IPS DF 6.9 (cell line): ENCODE measurements at places on chromosomes 11 and 22.
A peak's percentile ranks its signal among the peaks of the same experiment; 100 is the strongest.

GRCh38 chr11:24389575-24389974, 107.3 kb upstream of the LUZP2 start:
- H3K4me1 ChIP-seq: no peaks in the 10 kb centered on the region
- no peaks in the 10 kb centered on the region for H3K36me3 ChIP-seq
- H3K27me3 ChIP-seq: no peaks in the 10 kb centered on the region

- no peak overlapping the region for H3K27ac ChIP-seq
- H3K4me1 ChIP-seq: no peaks in the 10 kb centered on the region
- H3K27me3 ChIP-seq: no peaks in the 10 kb centered on the region
Measured at GRCh38 chr11:7936615-7937014, 4.9 kb downstream of the OR10A3 start.

DNA sequence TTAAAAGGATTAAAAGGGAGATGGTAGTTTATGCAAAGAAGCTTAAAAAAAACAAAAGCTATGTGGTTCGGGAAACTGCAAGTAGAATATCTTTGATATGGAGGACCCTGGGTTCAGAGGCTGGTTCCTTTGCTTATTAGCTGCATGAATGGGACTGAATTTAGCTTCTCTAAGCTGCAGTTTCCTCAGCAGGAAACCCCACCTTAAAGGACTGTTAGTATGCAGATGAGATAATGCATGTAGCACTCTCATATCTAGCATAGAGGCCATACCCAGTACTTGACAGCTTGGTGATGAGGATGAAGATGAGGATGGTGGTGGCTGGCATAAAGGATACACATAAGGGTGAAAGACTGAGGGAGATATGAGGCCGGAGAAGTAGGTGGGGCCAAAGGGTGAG, 134.6 kb downstream of the RRAS2 start:
- no peak overlapping the region for H3K4me3 ChIP-seq
- H3K4me1 ChIP-seq: peaks cover 4% of the 10 kb centered on the region; the same call in 1 of the 2 replicates

DNA sequence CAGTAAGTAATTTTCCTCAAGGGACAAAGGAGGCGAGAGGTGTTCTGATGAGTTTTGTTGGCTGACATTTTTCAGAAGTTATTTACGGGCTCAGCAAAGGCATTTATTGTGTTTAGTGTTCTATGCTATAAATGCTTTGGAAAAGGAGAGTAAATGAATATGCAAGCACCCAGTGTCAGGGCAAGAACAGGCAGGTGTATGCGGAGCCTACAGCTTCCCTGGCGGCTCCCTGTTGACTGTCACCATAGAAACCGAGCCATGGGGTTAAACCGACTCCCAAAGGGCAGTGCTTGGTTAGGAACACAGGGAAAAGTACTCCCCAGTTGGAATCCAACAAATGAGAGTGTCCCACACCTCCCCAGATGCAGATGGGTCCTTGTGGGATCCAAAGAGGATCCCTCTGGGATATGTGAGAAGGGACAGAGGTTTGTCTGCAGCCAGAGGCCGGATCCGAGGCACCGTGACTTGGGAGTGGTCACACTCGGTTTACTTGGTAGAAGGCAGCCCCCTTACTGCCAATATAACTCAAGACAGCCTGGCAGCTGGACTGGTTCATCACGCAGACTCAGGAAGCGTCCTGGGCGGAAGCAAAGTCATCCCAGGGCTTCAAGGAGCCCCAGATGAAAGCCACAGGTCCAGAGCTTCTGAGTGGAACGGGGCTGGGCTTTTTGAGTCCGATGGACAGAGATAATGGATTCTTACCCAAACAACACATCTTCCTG, 329.7 kb downstream of the CTTN start:
- H3K4me1 ChIP-seq: no peaks in the 10 kb centered on the region
- H3K36me3 ChIP-seq: no peaks in the 10 kb centered on the region
- H3K27me3 ChIP-seq: no peaks in the 10 kb centered on the region
- H3K27ac ChIP-seq: no peak overlapping the region

DNA sequence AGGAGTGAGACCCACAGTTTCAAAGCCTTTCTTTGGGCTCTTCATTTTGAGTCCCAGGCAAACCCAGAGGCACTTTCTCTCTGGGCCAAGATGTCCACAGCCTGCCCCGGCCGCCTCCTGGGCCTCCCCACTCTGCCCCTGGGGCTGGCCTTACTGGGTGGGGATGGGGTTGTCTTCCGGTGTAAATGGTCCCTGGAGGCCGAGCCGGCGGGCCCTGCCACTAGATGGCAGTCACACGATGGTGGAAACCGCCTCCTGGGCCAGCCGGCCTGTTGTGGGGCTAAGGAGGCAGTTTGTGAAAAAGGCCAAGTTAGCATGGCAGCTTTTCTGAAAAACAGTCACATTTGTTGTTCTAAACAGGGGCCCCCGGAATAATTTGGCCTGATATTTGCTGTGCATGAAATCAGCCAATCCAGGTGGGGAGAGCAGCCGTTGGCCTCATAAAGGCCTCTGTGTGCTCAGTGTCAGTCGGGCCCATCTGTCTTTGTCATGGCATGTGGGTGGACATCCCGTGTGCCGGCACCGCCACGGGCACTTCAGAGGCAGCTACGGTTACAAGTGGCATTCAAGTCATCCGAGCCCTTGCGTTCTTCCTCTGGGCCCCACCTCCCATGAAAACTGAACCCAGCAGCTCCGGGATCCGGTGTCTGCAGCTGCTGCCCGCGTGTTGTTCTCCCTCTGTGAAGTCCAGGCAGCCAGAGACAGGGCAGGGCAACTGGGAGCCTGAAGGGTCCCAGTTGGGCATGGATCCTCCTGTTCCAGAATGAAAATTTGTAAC, 6.5 kb downstream of the MRPL23 start:
- no peak overlapping the region for H3K27ac ChIP-seq
- no peak overlapping the region for H3K4me3 ChIP-seq
- H3K36me3 ChIP-seq: no peaks in the 10 kb centered on the region

DNA sequence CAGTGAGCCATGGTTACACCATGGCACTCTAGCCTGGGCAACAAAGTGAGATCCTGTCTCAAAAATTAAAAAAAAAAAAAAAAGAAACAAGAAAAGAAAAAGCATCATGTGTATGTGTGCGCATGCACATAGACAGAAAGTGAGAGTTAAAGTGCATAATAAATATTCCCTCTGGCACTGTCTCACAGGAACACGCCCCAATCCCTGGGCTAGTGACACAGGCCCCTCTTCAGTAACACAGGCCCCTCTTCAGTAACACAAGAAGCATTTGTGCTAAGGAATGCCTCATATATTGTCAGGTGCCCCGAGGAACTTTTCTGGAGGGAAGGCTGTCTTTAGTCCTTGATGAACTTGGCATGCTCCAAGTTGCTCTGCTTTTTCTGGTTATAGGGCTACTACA, 57.5 kb downstream of the RPL27A start:
- no peak for DNase-seq
- H3K4me1 ChIP-seq: peaks cover 1% of the 10 kb centered on the region; the same call in 1 of the 2 replicates
- H3K4me3 ChIP-seq: no peak overlapping the region
- no peaks in the 10 kb centered on the region for H3K27me3 ChIP-seq

DNA sequence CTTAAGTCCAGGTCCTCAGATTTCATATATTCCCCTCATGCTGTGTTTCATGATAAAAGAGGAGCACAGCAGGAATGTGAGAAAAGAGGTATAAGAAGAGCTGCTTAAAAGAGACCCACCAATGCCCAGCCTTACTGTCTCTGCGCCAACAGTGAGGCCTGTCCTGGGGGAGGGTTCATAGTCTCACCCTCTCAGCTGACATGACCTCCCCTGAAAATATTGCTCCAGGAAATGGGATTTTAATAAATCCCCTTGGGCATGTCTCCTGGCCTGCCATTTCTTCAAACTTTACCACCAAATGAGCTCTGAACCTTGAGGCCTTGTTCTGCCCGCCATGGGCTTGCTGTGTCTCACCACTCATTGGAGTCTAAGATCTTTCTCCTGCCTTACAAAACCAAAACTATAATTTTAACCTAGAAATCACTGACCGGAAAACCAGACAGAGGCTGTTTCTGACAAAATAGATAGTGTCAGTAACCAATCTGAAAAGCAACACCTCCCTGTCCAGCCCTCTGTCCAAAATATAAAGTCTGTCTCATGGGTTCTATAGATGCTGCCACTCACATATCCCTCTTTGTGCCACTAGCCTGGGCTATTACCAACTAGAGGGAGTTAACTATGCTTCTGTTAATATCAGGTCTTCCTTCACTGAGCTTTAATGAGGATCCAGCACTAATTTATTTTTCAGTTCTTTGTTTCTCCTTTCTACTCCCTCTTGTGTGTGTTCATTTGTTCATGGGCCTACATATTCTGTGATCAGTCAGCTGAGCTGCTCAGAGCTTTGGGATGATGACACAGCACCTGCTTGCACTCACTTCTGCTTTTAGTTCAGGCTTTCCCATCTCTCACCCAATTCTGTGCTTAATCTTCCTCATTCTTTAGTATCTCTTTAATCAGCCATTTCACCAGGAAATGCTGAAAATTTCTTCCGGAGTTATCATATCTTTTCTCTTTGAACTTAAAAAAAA, at the start of gene OR2AG2:
Gene OR2AG2, minus strand, starts transcription at position 51 of the 968 bp plus-strand sequence. CDS start 3,019 bp downstream, outside the sequence.
- no peak within 1 kb of the TSS for H3K27ac ChIP-seq
- no peaks in the 10 kb centered on the region for H3K4me1 ChIP-seq
- H3K4me3 ChIP-seq: no peak within 1 kb of the TSS
- no peaks in the 10 kb centered on the region for H3K27me3 ChIP-seq
- DNase-seq: no peak
- H3K36me3 ChIP-seq: no peaks in the 10 kb centered on the region

- peak within 1 kb of the TSS; percentile 24; the same call in 1 of the 2 replicates for H3K4me3 ChIP-seq
- DNase-seq: no peak
- H3K27ac ChIP-seq: no peak within 1 kb of the TSS
- H3K27me3 ChIP-seq: peaks cover 56% of the 10 kb centered on the region
- H3K36me3 ChIP-seq: no peaks in the 10 kb centered on the region
Measured at GRCh38 chr11:118607401-118608359, at the start of gene PHLDB1. Gene PHLDB1, plus strand, starts transcription at chr11:118607615. Its CDS starts 6,222 bp downstream, at chr11:118613837.

DNA sequence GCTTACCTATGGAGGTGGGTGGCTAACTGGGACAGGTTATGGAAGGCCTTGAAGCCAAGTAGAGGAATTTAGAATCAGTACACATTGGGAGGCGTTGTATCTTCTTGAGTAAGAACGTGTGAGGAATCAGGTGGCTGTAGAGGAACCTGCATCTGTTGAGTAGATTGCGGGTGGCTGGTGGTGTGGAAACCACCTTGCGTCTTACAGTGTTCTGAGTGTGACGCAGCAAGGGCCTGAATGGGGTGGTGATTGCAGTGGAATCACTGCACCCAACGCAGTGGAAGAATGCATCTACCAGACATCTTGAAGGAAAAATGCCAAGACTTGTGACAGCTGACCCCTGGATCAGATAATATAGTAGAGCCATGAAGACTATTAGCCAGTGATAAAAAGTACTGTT, 110.8 kb upstream of the NNMT start:
- H3K27ac ChIP-seq: no peak overlapping the region
- DNase-seq: no peak
- no peaks in the 10 kb centered on the region for H3K4me1 ChIP-seq
- no peaks in the 10 kb centered on the region for H3K27me3 ChIP-seq

- H3K4me3 ChIP-seq: peak overlapping the region; percentile 18; the same call in 1 of the 2 replicates
- no peak for DNase-seq
- H3K4me1 ChIP-seq: peaks cover 5% of the 10 kb centered on the region; the same call in 1 of the 2 replicates
Measured at GRCh38 chr11:27720277-27720830, 20.1 kb upstream of the BDNF start.

DNA sequence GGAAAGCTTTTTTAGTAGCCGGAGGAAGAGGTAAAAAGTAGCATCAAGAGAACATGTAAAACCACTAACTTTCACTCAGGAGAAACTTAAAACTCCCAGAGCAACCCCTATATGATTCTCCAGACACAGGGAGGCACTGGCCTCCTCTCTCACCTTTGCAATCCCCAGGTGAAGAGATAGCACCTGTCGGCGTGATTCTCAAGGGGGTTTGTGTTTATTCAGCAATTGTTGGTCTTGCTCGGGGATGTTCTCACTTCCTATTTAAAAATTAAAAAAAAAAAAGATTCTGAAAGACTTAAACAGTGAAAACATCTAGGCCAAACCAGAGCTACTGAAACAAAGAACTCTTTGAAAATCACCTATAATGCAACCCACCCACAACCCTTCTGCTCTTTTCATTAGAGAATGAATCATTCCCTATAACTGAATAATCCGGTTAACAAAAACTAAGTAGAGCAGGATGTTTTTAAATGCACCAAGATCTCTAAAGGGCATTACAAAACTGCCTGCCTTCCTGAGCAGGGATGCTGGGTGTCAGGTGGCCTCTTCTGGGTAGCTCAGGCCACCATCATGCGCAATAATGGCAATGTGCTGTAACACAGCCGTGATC, 24.9 kb downstream of the DHCR7 start:
- H3K4me1 ChIP-seq: no peaks in the 10 kb centered on the region
- no peak overlapping the region for H3K4me3 ChIP-seq
- no peak overlapping the region for H3K27ac ChIP-seq
- no peak for DNase-seq

DNA sequence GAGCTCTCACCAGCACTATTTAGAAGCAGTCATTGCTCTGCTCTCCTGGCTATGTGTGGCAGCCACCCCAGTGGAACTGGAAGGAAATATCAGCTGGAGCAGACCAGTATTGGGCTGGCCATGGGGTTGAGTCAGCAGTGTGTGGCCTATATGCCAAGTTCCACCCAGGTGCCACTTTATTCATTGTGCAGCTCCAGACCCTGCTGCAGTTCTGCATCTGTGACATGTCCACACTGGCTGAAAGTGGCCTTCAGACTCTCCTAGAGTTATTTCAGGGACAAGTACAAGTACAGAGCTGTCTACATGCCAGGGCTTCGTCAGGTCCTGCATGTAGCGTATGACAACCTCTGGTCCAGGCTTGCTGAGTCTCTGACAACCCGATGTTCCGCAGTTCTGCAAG, 55.2 kb downstream of the CABIN1 start:
- H3K36me3 ChIP-seq: peaks cover 28% of the 10 kb centered on the region
- no peaks in the 10 kb centered on the region for H3K4me1 ChIP-seq
- no peaks in the 10 kb centered on the region for H3K27me3 ChIP-seq

DNA sequence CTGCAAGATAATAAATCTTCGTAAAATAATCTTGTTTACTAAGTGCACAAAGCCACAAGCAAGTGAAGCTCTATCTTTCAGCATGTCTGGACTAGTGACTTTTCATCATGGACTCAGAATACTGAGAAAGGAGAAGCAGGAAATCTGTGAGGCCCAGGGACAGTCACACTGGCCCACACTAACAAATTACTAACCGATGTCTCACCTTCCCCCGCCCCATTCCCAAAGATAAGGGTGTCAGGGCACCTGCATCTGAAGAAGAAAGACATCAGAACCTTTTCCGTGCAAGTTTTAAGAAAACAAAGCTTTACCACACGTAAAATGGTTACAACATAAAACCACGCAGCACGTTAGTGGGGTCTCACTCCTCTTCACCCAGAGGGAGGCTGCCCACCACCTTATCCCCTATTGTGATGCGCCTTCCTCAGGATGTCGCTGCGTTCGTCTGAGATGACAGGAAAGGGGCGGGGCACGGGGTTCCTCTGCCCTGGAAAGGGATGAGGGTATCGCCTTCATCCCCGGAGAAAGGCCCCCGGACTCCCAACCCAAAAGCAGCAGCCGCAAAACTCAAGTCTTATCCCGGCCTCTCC, 616 bp downstream of the BTBD10 start:
- H3K27me3 ChIP-seq: no peaks in the 10 kb centered on the region
- peak overlapping the region; percentile 95 for H3K4me3 ChIP-seq
- no peak for DNase-seq

GRCh38 chr11:116598036-116598435, 174.8 kb downstream of the BUD13 start:
- H3K36me3 ChIP-seq: no peaks in the 10 kb centered on the region
- 0 out of 2 replicates have a peak, but pooled peaks cover 2% of the 10 kb centered on the region for H3K4me1 ChIP-seq
- DNase-seq: no peak
- no peak overlapping the region for H3K27ac ChIP-seq

- H3K27ac ChIP-seq: no peak overlapping the region
- peak overlapping the region; percentile 53; the same call in 1 of the 2 replicates for H3K4me3 ChIP-seq
- peaks cover 25% of the 10 kb centered on the region; the same call in 1 of the 2 replicates for H3K27me3 ChIP-seq
- H3K36me3 ChIP-seq: no peaks in the 10 kb centered on the region
- H3K4me1 ChIP-seq: peaks cover 3% of the 10 kb centered on the region
Measured at GRCh38 chr11:69985641-69986439, 92.3 kb upstream of the ANO1 start.
